ENCODE measurements at places on chromosomes 2 and 18. TPM values are rescaled to one million over a fixed set of nuclear protein-coding genes. Genes with fewer than 3 reads are reported as not detected.
A peak's percentile ranks its signal among the peaks of the same experiment; 100 is the strongest.

The SIX2 gene
- total RNA-seq, result 1.4 TPM

GRCh38 chr18:32803568-32803967, 30.7 kb upstream of the KLHL14 start:
- DNase-seq, result no peak

The HOXD8 gene
- 11.7 TPM for total RNA-seq

GRCh38 chr2:219041252-219041651, at the start of gene CFAP65:
CFAP65 (minus strand) TSS chr2:219041516; CDS start chr2:219039048, 2,468 bp downstream.
- DNase-seq, result peak; percentile 64

DNA sequence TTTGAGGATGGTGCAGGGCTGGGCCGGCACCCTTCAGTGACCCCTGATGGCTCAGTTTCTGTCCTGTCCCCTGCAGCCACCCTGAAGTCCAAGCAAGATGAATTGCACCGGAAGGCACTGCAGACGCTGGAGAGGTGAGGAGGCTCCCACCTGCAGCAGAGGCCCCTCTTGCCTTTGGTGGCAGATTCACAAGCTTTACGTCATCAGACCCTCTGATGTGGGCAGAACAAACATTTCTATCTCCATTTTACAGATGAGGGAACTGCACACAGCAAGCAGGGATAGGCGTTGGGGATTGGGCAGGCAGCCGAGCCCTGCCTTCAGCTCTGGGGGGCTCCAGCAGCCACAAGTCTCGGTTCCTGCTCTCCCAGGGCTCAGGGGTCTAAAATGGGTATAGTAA, 107.7 kb upstream of the MCFD2 start:
- no peak for DNase-seq

The ASTL gene
- not detected for total RNA-seq

GRCh38 chr18:46073474-46074331, 1.6 kb upstream of the PSTPIP2 start:
- peak; percentile 52 for DNase-seq

DNA sequence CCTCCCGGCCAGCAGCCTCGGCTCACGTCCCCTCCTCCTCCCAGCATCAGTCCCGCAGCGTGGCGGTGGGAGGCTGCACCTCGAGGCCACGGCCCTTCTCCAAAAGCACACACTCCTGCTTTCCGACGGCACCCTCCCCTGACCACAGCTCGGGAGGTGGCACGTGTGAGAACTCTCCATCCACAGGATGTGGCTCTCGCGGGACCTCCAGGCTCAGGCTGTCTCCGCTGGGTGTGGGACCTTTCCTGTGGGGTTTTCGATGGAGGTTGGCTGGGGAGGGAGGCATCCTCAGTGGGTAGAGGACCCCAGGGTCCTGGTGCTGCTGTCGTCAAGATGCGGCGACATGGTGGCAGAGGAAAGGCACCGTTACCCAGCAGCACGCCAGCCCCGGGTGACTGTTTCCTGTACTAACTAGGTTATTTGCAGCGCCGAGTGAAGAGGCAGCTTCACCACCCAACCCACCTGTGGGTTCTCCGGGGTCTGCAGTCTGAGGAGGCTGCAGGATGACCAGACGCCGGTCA, 42.8 kb upstream of the KCNG2 start:
- DNase-seq, result no peak

The SLC9A4 gene
- total RNA-seq, result not detected

The MC5R gene
- 0.49 TPM for total RNA-seq

All from RPMI7951 (cell line).